ENCODE measurements at places on chromosomes 2 and 18.

- DNase-seq = no peak
Observed at GRCh38 chr2:213923543-213923942, 487.3 kb upstream of the VWC2L start.

GRCh38 chr2:231682603-231683291 is 25.6 kb upstream of the PTMA start:
- DNase-seq = no peak

DNA sequence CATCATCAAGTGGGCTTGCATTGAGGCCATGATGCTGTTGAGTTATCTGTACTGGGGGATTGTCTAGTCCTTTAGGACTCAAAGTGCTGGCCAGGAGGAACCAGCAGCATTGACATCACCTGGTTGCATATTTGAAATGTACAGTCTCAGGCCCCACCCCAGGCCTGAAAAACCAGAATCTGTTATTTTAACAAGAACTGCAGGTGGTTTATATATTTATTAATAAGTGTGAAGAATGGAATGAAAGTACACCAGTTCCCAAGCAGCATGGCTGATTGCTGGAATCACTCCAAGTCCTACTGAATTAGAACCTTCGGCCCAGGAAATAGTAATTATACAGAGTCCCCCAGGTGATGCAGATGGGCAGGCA is 2.8 kb downstream of the IL1F10 start:
- no peak for DNase-seq

- no peak for DNase-seq
Observed at GRCh38 chr18:45780568-45780967, 44.9 kb upstream of the SIGLEC15 start.

DNA sequence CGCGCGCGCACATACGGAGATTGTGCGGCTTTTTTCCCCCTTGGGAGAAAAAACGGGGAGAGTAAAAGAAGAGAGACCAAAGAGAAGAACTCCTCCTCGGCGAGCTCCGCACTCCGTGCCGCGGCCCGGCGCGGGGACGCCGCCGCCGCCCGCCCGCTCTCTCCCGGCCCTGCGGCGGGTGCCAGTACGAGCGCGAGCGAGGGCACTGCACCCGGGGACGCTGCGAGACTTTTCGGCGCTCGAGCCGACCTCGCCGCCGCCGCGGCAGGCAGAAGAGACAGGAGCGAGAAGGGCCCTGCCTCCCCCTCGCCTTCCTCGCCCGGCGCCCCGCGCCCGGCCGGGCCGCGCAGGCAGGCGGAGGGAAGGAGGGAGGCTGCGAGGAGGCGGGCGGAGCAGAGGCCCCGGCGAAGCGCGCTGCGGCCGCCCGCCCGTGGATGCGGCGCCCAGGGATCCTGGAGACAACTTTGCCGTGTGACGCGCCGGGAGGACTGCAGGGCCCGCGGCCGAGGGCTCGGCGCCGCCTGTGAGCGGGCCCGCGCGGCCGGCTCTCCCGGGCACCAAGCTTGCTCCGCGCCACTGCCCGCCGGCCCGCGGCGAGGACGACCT is 857 bp upstream of the INHBB start:
- no peak for DNase-seq

DNA sequence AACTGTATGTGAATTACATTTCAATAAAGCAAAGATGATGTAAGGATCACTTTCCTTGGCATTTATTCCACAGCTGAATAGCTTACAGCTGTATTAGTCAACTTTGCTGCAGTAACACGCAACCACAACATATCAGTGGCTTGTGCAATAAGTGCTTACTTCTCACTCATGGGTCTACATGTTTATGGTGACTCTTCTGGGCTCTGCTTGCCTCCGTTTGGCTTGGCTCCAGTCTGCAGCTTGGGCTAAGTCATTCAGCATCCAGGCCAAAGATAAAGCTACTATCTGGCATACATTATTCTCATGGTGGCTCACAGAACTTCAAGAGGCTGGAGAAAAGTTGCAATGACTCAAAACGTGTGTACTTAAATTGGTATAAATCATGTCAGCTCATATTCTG is 355.0 kb downstream of the RNF144A start:
- no peak for DNase-seq

GRCh38 chr18:71371951-71372605 is 1083.2 kb downstream of the SOCS6 start:
- no peak for DNase-seq

GRCh38 chr2:191544461-191545062 is 133.4 kb upstream of the NABP1 start:
- no peak for DNase-seq

- peak; percentile 65 for DNase-seq
Observed at GRCh38 chr2:3200420-3200939, 177.1 kb downstream of the EIPR1 start.

GRCh38 chr2:111633643-111634042 is 250.3 kb downstream of the ANAPC1 start:
- no peak for DNase-seq

DNA sequence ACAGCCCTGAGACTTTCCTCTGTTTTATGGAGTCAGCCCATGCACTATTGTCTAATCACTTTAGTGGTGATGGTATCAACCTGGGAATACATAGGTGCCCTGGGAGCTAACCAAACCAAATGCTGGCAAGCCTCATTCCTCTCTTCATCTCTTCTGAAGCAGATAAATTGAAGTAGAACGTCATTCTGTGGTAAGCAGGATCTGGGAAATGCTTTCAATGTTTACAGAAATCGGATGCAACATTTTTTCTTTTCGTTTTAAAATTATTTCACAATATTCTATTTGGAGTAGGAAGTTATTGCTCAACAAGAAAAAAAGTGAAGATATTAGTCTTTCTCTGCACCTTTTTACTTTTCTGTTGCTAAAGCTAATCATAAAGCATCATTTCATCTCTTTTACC is 114.2 kb downstream of the RBMS1 start:
- no peak for DNase-seq

All from retinal pigment epithelial cell (primary cell).